ENCODE measurements at places on chromosomes 7 and 10. TPM values are rescaled to one million over a fixed set of nuclear protein-coding genes. Genes with fewer than 3 reads are reported as not detected.
A peak's percentile ranks its signal among the peaks of the same experiment; 100 is the strongest.

GRCh38 chr7:913736-914520 is 37.6 kb downstream of the GET4 start:
- no peak overlapping the region for H3K27ac ChIP-seq
- H3K4me1 ChIP-seq = peaks cover 65% of the 10 kb centered on the region
- no peak for DNase-seq
- peaks cover 65% of the 10 kb centered on the region for H3K36me3 ChIP-seq
- no peak overlapping the region for H3K4me3 ChIP-seq

- H3K4me1 ChIP-seq = no peaks in the 10 kb centered on the region
- H3K4me3 ChIP-seq = no peak overlapping the region
- no peaks in the 10 kb centered on the region for H3K36me3 ChIP-seq
Observed at GRCh38 chr7:40419806-40420205, 285.0 kb downstream of the SUGCT start.

- no peaks in the 10 kb centered on the region for H3K36me3 ChIP-seq
- H3K4me1 ChIP-seq = no peaks in the 10 kb centered on the region
- H3K4me3 ChIP-seq = no peak overlapping the region
- no peak overlapping the region for H3K27ac ChIP-seq
- no peaks in the 10 kb centered on the region for H3K27me3 ChIP-seq
Observed at GRCh38 chr10:84563355-84563754, 235.0 kb downstream of the CCSER2 start.

DNA sequence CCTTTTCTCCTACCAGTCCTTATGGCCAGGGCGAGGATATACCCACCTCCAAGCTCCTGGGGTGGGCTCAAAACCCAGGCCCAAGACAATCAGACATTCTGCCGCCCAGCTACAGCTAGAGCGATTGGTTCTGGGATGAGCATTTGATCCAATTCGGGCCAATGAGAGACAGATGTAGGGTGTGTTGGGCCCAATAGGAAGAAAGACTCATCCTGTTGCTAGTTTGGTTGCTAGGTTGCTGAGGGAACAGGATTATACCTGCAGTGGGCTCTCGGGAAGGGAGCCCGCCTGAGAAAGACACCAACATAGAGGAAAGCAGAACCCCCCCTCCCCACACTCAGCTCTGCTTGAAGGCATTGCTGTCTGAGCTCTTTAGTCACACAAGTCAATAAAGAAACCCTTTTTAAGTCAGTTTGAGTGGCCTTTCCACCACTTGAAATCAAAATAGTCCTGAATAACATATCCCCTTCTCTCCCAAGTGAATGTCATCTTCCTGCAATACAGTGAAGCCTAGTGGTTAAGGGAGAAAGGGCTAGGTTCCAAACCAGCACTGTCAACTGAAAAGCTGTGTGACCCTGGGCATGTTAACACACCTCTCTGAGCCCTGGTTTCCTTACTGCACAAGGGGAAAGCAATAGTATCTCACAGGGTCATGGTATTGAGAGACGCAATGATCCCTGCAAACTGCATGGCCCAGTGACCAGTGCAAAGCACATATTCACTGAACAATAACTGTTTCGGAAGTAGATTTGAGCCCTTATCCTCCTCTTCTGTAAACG is 21.8 kb downstream of the ITPRIP start:
- peaks cover 34% of the 10 kb centered on the region for H3K4me1 ChIP-seq
- H3K27me3 ChIP-seq = no peaks in the 10 kb centered on the region
- H3K27ac ChIP-seq = no peak overlapping the region
- no peak for DNase-seq

DNA sequence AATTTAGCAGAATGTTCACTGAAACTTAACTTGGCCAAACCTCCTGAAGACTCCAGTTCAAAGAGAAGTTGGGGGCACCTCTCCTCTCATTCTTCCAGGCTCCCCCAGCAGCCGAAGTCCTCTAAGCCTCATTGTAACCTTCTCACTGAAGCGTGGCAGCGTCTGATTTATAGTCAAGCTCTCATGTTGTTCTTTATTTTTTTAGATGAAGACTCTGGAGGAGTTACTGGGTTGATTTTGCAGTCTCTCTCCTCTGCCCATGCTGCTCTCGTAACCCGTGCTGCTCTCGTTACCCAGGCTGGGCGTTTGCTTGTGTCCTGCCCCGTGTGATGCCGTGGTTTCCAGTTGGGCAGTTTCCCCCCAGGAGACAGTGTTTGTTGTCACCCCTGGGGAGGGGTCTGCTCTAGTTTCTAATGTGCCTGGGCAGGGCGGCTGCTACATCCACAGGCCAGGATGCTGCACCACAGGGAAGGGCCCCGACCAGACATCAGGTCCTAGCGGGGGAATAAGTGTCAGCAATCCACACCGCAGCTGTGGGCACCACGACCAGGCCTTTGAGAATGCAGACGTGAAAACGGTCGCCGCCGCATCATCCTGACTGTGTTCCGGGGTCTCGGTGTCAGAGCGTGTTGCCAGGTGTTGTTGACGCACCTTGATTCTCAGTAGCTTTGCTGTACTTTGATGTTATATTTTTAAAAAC is 65.2 kb downstream of the WDR37 start:
- H3K27me3 ChIP-seq = no peaks in the 10 kb centered on the region
- DNase-seq = peak; percentile 58
- peak overlapping the region; percentile 33 for H3K27ac ChIP-seq
- H3K36me3 ChIP-seq = peaks cover 46% of the 10 kb centered on the region
- no peak overlapping the region for H3K4me3 ChIP-seq
- H3K4me1 ChIP-seq = peaks cover 24% of the 10 kb centered on the region

Gene IFIT1B
- total RNA-seq = 6.7 TPM

GRCh38 chr10:69866688-69867461 is 65.2 kb downstream of the COL13A1 start:
- peaks cover 39% of the 10 kb centered on the region for H3K4me1 ChIP-seq
- H3K36me3 ChIP-seq = no peaks in the 10 kb centered on the region
- DNase-seq = no peak
- H3K27ac ChIP-seq = peak overlapping the region; percentile 69
- H3K27me3 ChIP-seq = peaks cover 2% of the 10 kb centered on the region

GRCh38 chr10:63145782-63146181 is 12.7 kb downstream of the NRBF2 start:
- no peak for DNase-seq
- no peaks in the 10 kb centered on the region for H3K36me3 ChIP-seq
- H3K27ac ChIP-seq = no peak overlapping the region
- H3K27me3 ChIP-seq = no peaks in the 10 kb centered on the region
- H3K4me1 ChIP-seq = no peaks in the 10 kb centered on the region

- no peak for DNase-seq
- H3K27me3 ChIP-seq = no peaks in the 10 kb centered on the region
- no peak overlapping the region for H3K4me3 ChIP-seq
- no peak overlapping the region for H3K27ac ChIP-seq
Observed at GRCh38 chr10:130036296-130037065, 72.4 kb upstream of the EBF3 start.

Gene LOXL4
- 0.89 TPM for total RNA-seq

Gene SEMA3E
- total RNA-seq = 11.8 TPM
